ENCODE measurements at places on chromosomes 6 and 20.

GRCh38 chr20:22744341-22745193 lies 160.2 kb upstream of the FOXA2 start:
- DNase-seq: no peak

DNA sequence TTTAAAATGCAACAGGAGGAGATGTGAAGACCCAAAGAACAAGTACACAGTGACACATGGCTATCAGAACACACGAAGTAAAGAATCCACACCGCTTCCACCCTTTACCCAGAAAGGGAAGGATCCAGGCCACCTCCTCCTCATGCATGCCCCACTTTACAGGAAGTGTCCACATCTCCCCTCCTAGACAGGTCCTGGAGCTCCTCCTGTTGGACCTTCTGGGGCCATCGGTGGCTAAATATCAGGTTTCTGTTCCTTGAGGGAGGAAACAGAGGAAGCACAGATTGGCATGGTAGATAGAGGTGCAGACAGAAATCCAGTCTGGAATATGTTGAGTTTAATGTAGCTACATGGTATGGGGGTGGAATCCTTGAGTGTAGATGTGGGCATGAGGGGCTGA lies 10.9 kb downstream of the NINL start:
- DNase-seq: no peak

DNA sequence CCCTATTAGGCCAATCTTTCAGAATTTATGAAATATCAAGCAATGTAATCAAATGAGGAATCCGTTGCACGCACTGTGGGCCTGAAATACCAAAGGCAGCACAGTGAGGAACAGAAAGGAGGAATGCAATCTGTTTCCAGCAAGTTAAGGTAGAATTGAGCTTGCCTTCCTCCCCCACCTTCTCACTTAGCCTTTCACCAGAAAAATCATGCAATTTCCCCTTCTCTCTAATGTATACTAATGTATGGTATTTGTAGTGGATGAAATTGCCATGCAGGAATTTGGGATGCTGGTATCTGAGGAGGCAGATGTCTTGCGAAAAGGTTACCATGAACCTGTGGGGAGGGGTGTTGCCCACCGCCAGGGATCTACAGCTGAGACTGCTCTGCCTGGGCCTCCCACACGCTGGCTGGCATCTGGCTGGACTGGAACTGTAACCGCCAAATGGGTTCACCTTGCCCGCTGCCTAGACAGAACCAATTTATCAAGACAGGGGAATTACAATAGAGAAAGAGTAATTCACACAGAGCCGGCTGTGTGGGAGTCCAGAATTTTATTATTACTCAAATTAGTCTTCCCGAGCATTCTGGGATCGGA lies 222.4 kb upstream of the MYLIP start:
- DNase-seq: no peak

GRCh38 chr6:17178326-17178725 lies 76.5 kb downstream of the STMND1 start:
- DNase-seq: no peak

DNA sequence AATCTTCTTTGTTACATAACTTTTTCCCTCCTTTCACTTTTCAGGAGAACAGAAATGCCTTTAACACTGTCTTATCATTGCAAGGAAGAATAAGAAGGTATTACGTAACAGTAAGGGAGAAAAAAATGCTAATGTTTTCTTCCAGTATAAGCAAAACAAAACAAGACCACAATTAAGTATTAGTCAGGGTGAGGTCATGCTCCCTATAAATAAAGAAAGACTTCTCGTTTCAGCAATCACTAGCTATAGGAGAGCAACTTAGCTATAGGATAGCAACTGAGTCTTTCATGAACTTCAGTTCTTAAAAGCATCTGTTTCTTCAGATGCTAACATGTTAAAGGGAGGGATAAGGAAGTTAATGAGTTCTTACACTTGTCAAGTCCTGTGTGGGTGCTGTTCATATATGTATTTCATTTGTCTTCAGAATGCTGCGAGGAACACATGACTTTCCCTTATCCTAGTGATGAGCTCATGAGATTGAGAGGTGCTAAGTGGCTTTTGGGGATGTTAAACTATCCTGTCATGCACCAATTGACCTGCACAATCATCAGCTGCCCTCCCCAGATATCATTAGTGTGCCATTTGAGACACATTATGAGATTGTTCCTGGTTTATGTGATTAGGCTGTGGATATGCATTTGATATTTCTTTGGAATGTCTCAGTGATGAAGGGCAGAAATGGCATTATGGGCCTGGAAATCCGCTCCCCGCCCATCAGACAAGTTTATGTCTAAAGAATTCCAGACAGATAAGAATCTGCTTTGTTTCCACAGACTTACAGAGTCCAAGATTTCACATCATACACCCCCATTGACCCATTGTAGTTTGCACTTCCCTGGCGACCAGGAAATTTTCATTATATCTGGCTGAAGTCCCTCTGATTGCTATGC lies 37.5 kb downstream of the LAMA4 start:
- no peak for DNase-seq

GRCh38 chr20:56690531-56691175 lies 61.5 kb downstream of the TFAP2C start:
- no peak for DNase-seq

GRCh38 chr6:87789198-87789899 lies 87.3 kb upstream of the AKIRIN2 start:
- DNase-seq: no peak

GRCh38 chr6:33620856-33621710 lies at the start of gene ITPR3:
Gene ITPR3, plus strand, starts transcription at chr6:33621322. Its CDS starts 281 bp downstream, at chr6:33621603.
- DNase-seq: peak; percentile 58

DNA sequence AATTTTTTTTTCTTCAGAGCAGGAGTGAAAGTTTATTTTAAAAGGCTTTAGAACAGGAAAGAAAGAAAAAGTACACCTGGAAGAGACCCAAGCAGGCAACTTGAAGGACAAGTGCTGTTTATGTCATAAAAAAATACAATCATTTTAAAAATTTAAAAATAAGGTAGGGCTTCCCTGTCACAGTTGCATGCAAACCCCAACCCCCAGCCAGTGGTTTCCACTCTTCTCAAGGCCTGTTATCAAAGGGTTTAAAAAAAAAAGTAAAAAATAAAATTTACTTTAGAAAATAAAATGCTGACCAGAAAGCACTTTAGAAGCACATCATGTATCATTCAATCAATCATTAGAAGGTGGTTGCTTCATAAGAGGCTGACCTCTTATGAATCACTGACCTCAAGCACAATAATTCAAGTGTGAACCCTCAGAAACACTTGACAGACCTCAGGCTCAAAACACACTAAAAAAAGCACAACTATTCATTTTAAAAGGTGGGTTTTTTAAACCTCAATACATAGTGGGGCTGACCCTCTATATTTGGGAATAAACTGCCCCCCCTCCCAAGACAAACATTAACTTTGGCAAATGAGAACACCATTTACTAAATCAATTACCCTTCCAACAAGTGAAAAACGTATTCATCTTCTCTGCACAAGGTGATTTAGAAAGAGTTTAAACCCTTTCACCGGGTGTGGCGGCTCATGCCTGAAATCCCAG lies 15.6 kb downstream of the ILRUN start:
- no peak for DNase-seq

DNA sequence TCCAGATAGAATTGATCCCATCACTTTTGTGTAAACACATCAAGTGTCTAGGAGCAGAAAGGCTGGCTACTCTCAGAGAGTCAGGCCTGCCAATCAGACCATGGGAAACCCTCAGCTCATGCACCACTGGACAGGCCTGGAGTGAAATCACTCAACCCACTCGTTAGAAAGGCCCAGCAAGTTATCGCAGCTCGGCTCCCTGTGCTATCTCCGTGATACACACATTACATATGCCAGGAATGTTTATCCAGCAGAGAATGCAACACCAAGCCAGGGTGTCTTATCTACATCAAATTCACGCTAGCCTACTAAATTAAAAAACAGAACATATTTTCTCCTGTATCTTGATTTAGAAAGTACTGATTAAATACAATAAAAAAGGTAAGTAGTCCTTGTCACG lies 232.4 kb upstream of the FOXQ1 start:
- DNase-seq: no peak

GRCh38 chr20:13857304-13857703 lies 72.5 kb downstream of the NDUFAF5 start:
- DNase-seq: no peak

DNA sequence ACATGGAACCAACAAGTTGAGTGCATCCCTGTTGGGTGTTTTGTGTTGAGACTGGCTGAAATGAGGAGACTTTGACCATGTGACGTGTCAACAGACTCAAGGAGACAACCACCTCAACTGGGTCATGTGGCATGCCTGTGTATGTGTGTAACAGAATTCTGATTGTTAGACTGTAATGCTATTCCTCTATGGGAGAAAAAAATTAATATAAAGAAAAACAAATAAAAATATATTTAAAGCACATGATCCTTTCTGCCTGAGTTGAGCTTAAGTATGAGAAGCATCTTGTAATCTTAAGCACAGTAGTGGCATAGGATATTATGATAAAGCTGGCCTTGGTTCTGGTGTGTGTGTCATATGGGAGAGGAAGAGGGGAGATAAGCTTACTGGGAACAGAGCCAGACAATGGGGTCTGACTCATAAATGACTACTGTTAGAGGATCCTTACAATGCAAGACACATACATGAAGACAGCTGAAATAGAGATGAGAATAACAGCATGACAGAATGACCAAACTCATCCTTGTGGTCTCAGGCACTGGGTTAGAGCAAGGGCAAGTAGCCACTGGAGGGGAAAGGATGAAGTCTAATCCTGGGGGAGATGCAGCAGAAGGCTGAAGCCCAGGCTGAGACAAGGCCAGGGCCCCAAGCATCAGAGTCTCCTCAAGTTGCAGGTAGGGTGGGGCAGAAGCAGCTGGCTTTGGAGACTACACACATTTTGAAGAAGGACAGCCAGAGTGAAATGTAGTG lies 9.2 kb downstream of the TP53INP2 start:
- no peak for DNase-seq

DNA sequence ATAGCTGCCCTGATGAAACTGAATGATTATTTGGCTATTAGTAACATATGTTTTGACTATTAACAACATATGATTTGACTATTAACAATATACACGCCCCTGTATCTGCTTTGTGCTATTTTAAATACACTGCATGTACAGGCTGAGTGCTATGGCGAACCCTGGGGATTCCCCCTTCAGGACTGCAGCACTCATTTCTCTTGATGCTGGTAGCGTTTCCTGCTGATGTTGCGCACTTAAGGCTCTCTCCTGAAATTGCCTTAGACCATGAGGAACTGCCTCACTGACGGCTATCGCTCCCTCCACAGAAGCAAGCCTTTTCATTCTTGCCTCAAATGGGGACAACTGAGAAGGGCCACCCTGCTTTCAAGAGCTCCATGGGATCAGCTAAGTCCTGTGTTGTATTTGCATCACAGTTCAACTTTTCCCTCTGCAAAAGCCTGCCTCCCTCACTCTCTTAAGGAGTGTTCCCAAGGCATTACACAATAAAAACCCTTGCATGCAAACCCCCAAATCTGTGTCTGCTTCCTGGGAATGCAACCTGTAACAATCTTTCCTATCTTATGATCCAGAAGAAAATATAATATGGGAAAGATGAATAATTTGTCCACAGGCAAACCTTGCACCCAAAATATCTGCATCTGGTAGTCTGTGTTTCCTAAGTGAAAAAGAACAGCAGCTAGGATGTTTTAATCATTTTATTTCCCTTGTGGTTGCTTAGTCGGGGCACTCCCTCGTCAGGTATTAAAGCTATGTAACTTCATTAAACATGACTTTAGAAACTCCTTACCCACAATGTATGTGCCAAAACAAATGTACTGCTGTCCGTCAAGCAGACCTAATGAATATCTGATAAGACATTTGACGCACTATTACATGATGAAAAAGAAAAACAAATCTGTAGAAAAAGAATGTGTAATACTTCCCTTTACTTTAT lies 456.4 kb downstream of the COL12A1 start:
- DNase-seq: no peak

- DNase-seq: no peak
Observed at GRCh38 chr6:94894300-94894699, 683.0 kb upstream of the MANEA start.

DNA sequence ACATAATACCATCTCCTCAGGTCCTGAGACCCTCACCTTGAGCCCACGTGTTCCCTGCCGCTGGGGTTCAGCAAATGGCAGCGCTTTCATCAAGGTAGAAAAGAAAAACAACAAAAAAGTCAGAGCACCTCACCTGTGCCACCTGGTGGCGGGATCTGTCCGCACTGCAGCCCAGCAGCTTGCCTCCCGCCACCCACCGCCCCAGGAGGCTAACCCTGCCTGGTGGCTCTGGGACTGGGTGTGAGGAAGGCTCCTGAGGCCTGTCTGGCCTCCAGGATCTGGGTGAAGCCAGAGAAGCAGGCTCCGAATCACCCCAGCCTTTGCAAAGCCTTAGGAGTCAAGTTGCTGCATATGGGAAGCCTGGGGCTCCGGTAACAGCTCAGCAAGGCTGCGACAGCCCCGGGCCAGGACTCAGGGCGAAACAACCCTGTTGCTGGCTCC lies 270.8 kb downstream of the BMP7 start:
- no peak for DNase-seq

DNA sequence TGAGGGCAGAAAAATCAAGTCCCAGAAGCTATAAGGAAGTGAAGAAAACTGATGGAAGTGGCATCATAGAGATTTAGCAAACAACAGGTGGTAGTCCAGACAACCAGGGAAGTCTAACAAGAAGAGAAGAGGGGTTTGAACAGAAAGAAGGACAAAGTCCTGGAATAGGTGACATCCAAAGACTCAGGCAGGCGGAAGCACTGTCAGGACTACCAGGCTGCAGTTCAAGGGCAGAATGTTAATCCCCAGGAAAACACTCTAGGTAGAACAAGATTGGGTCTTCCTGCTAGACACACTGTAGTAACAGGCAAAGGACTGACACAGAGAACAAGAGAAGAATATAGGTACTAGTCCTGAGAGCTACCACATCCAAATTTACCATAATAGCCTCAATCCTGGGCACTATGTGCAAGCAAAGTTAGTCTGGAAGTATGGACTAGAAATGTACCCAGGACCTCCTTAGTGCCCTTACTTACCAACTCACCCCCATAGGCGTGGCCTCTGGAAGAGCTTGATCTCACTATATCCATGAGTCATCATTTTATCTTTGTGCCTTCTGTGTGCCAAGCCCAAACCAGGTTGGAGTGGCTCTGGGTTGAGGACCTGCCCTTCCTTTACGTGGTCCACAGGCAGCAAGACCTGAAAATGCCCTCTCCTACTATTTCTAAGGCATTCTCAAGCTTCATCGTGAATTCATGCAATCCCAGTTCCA lies 2.2 kb upstream of the EPB41L2 start:
- no peak for DNase-seq

DNA sequence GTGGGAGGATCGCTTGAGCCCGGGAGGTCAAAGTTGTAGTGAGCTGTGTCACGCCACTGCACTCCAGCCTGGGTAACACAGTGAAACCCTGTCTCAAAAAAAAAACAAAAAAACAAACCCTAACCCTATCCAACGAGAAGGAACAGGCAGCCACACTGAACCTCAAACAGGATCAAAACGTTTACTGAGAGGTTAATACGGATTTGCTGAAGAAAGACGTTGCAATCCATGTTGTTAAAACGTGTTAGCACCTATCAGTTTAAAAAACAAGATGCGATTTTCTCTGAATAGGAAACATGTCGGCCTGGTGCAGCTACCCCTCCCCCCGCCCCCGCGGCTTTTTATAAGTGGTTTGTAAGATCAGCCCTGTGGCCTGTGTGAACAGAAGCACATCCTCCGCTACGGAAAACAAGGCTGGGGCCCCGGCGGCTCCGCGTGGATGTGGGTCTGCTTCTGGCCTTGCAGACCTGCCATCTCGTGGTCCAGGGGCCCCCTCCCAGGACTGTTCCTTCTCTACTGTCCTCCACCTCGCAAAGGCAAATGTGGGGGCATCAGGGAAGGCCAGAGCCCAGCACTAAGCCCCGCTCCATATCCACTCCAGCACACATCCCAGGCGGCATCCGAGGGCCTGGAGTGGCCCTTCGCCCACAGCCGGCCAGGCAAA lies 11.4 kb downstream of the SLC2A4RG start:
- no peak for DNase-seq

All from stimulated activated CD4-positive, alpha-beta T cell treated with anti-CD3 and anti-CD28 coated beads, TNF-alpha, amount 100 ng/mL, for 48 hours (primary cell).